ENCODE measurements at places on chromosomes 12 and 14. TPM values are rescaled to one million over a fixed set of nuclear protein-coding genes. Genes with fewer than 3 reads are reported as not detected.

KCNA5 gene
- 3.7 TPM for total RNA-seq

ZDHHC22 gene
- total RNA-seq: 0.52 TPM

PRKAG1 gene
- total RNA-seq: 41.8 TPM

C1S gene
- 89.8 TPM for total RNA-seq

FOXM1 gene
- 0.52 TPM for total RNA-seq

PELI2 gene
- 7.8 TPM for total RNA-seq

NYNRIN gene
- 19.3 TPM for total RNA-seq

FSCB gene
- not detected for total RNA-seq

Measured in skeletal muscle tissue (tissue), 5 donors.